ENCODE measurements at places on chromosomes 12 and 14.

GRCh38 chr12:94165138-94165537 is 16.8 kb downstream of the PLXNC1 start:
- no peak for DNase-seq

DNA sequence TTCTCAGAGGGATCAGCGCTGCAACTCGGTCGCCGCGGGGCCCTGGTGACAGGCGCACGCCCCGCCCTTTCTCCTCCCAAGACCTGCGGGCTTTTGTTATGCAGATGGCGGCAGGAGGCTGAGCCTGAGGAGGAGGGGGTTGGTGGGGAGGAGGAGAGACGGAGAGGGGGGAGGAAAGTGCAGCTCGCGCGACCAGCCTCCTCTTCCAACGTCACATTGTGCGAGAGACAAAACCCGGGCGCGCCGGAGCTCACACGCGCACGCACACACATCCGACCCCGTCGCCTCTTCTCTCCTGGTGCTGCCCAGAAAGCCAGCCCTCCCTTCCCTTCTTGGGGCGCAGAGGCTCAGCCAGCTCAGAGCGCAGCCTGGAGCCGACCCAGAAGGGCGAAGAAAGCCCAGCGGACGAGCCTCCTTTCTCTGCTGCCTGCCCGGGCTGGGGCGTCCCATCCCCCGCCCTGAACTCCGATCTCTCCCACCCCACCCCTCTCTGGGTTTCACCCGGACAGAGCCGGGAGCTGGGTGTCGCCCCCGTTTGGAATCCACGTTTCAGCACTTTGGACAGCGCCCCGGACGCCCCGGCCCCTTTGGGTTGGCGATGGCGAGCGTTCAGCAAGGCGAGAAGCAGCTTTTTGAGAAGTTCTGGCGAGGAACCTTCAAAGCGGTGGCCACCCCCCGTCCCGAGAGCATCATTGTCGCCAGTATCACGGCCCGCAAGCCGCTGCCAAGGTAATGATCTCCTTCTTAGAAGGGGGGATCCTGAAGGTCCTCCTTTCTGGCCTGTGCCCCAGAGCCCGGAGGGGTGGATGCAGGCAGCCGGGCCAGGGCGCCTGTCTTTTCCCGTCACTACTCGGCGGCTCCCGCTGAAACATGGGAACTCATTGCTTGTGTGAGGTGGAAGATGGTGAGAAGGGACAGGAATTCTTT is at the start of gene SRRM4:
Gene SRRM4 (plus strand): TSS at position 257 of the 927 bp plus-strand sequence. CDS start 342 bp downstream, at position 599.
- peak; percentile 30 for DNase-seq

DNA sequence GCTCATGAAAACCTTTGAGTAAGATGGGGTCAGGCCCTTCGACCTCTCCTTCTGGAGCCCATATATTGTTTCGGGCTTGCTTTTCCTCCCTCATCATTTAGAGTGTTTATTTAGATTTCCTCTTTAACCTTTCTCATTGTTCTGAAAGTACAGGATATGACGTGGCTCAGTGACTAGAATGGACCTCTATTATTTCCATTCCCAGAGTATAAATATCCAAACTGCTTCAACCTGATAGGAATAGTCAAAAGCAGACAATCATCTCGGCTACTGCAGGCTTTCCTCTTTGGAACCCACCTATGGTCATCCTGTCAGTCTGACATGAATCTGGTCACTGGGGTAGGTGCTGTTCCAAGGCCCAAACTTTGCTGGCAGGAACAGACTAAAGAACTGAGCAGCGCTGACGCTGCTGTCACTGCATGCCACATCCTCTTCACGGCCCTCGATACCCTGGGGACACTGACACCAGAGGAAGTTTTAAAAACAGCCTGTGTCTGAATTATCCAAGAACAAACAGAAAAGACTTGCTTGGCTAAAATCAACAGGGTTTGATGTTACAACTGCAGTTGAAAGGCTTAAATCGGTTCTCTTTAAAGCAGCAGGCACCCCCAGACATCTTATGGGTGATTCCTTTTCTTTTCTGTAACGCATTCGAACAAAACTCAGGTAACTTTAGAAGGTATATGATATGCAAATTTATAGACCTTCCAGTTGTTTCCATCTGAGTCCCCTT is 5.0 kb upstream of the DDX47 start:
- DNase-seq, result no peak

DNA sequence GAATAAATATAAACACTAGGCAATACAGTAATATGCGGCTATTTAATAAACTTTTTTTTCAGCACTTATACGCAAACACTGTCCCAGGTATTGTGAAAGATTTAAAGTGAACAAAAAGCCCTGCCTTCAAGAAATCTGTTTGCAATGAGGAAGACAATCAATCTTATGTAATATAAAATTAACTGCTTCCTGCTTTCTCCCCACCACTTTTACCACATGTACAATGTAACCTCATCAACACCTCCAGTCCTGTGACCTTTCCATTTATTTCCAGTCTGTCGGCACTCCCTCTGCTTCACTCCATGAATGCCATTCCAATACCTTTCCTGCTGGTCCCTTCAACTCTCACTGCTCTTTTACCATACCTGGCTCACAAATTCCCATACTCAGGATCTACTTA is 10.5 kb downstream of the SNX6 start:
- DNase-seq, result no peak

DNA sequence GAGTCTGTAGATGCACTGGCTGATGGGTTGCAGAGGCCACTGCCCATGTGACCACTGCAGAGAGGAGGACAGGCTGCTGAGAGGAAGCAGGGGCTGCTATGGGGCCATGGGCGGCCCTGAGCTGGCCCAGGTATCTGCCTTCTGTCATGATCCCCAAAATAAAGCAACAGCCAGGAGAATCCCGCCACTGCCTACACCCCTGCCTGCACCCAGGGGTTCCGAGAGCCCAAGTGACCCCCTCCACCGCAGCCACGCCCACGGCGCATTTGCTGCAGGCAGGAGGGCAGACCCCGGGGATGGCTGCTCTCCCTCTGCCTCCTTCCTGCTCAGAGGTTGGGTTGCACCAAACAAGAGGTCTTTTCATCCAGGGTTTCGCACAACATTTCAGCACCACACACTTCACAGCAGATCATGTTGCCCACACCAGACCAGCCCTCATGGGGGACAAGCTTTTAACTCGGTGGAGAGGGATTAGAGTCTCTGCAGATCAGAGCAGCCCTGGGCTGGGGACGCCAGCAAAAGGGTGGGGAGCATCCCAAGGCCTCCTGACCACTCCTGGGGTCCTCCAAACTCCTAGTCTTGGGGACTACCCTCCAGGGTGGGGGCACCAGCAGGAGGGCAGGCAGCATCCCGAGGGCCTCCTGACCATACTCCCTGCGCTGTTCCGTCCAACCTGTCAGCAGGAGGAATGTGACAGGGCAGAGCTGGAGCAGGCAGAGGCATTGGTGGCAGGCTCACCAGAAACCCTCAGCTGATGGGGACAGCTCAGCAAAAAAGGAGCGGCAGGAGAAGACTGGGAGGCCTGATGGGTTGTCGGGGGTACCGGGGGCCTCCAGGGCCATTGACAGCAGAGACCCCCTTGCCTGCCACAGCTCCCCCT is 14.1 kb downstream of the CCDC85C start:
- DNase-seq, result no peak

DNA sequence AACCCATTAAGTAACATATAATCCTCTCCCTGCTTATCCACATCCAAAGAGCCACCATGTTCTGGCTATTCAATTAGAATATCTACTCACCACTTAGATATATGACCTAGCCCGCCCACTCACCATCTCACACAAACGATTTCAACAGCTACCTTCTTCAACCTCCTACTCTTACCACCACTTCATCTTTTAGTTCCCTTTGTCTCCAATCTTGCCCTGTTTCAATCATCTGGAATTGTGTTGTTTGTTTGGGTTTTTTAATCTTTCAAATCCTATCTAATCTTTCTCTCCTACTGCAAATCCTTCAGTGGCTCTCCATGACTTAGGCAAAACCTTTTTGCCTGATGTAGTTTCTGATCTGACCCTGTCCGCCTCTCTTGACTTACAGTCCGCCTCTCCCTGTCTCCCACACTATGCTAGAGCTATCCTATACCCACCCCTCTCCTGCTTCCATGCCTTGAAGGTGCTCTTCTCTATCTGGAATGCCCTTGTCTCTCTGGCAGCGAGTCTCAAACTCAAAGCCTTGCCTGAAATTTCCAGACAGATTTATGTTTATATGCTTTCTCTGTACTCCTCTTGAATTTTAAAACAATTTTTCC is 161.0 kb upstream of the CRY1 start:
- no peak for DNase-seq

- DNase-seq, result peak; percentile 33
Observed at GRCh38 chr12:26028953-26029735, 70.7 kb downstream of the RASSF8 start.

DNA sequence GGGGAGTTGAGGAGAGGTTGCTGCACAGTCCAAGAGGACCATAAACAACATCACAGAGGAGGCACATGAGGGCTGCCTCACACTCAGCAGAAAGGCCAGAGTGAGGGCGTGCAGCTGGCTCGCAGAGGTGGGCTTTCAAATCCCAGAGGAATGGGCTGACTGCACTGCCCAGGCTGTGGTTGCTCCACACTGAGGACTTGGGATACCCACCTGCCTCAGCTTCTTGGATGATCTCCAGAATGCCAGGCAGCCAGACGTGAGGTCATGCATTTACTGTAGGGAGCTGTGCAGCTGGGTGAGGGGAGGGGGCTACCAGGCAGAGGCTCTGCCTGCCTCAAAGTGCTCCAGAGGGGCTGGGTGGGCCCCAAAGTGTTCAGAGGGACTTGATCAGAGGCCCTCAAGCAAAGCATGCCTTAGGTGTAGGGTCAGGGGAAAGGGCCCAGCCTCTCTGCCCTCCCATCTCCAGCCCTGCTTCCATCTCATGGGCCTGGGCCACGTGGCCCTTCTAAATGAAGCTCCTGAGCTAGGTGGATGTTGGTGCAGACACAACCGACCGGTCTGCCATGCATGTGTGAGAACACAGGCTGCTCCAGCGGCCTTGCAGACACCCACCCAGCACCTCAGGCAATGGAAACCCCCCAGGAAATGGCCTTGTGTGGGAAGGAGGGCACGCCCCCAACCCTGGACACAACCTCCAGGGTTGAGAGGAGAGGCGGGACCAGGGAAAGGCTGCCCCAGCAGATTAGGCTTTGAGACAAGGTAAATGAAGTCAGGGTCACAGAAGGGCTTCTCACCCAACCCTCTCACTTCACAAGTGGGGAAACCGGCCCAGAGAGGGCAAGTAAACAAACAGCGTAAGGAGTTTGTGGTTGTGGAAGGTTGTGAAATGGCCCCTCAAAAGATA is 90.8 kb downstream of the NTF3 start:
- DNase-seq, result no peak

DNA sequence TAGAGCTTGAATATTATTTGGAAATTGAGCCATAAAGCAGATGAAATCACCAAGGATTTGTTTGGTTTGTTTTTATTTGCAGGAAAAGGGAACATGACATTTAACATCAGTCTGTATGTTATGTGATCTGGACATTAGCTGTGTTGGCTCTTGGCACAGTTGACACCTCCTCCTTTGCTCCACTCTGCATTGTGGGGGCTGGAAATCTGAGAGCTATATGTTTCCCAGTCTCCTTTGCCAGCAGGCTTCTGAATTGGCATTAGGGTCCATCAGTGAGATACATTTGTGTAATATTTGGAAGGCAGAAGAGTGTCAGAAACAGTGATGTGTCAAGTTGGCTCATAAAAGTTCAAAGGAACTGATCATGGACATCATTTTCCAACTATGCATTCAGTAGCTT is 322.1 kb upstream of the ATP2B1 start:
- no peak for DNase-seq

- DNase-seq, result no peak
Observed at GRCh38 chr12:47388712-47389111, 309.0 kb upstream of the AMIGO2 start.

GRCh38 chr14:23492618-23493272 is 23.2 kb downstream of the NGDN start:
- DNase-seq, result peak; percentile 35

GRCh38 chr14:23365732-23366425 is 907 bp upstream of the EFS start:
- DNase-seq, result peak; percentile 50

DNA sequence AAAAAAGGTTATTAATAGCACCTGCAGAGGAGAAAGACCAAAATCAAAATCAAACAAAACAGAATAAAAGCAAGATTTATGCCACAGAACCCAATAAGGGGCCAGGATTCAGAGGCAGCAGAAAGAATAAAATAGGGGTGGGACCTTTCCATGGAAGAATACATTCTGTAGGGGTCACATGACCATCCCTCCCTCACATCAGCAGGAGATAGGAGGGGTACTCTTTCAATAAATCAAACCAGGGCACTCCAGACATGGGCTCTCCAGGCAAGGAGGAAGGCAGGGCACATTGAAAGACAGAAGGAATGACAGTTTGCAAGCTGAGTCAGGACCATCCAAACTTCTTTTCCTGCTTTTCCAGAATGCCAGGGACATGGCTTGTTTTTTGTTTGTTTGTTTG is 39.8 kb downstream of the OTX2 start:
- no peak for DNase-seq
